ENCODE measurements at places on chromosomes 2 and 18.

GRCh38 chr2:190486037-190486623 is 48.4 kb downstream of the NEMP2 start:
- peaks cover 50% of the 10 kb centered on the region for H3K36me3 ChIP-seq
- H3K27me3 ChIP-seq, result no peaks in the 10 kb centered on the region
- peaks cover 8% of the 10 kb centered on the region for H3K4me1 ChIP-seq

GRCh38 chr18:7789856-7790552 is 222.9 kb downstream of the PTPRM start:
- no peak overlapping the region for H3K4me3 ChIP-seq
- H3K36me3 ChIP-seq, result no peaks in the 10 kb centered on the region
- no peak for DNase-seq
- no peaks in the 10 kb centered on the region for H3K4me1 ChIP-seq
- H3K27me3 ChIP-seq, result no peaks in the 10 kb centered on the region

DNA sequence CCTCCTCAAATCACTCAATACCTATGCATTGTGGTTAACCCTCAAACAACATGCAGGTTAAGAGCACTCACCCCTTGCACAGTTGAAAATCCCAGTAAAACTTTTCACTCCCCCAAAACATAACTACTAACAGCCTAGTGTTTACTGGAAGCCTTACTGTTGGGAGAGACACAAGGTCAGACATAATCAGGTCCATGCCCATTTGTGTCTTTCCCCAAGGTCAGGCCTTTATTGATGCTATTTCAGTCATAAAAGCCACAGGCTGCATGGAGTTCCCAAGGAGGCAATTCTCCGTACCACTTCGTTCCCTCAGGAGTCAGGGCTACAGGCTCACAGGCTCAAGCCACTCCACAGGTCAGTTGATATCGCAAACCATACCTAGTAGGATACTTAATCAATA is 180.2 kb downstream of the NCK2 start:
- no peak for DNase-seq
- H3K36me3 ChIP-seq, result peaks cover 16% of the 10 kb centered on the region
- H3K27me3 ChIP-seq, result no peaks in the 10 kb centered on the region
- no peak overlapping the region for H3K27ac ChIP-seq
- H3K4me1 ChIP-seq, result peaks cover 39% of the 10 kb centered on the region
- H3K4me3 ChIP-seq, result no peak overlapping the region

DNA sequence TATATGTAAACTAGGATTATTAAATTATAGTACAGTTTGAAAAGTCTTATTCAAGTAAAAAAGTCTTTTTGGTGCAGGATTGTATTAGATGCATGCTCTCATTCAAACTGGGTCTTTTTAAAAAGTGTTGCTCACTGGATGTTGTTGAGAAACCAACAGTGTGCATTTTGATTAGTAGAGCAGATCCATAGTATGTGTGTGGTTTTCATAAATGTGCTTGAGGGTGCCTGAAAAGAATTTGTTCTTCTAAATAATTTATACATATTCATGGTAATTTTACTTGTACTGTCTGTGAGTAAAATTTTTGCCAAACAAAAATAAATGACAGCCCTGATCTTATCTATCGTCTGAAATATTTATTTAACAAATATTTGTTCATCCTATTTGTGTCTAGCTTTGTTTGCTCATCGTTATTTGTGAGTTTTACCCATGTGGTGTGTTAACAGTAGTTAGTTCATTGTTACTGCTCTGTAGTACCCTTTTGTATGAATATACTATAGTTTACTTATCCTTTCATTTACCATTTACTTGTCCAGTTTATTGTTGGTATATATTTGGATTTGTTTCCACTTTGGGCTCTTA is 50.4 kb downstream of the PTPN4 start:
- no peaks in the 10 kb centered on the region for H3K27me3 ChIP-seq
- H3K4me3 ChIP-seq, result no peak overlapping the region
- H3K36me3 ChIP-seq, result peaks cover 31% of the 10 kb centered on the region
- H3K4me1 ChIP-seq, result peaks cover 3% of the 10 kb centered on the region
- no peak overlapping the region for H3K27ac ChIP-seq

DNA sequence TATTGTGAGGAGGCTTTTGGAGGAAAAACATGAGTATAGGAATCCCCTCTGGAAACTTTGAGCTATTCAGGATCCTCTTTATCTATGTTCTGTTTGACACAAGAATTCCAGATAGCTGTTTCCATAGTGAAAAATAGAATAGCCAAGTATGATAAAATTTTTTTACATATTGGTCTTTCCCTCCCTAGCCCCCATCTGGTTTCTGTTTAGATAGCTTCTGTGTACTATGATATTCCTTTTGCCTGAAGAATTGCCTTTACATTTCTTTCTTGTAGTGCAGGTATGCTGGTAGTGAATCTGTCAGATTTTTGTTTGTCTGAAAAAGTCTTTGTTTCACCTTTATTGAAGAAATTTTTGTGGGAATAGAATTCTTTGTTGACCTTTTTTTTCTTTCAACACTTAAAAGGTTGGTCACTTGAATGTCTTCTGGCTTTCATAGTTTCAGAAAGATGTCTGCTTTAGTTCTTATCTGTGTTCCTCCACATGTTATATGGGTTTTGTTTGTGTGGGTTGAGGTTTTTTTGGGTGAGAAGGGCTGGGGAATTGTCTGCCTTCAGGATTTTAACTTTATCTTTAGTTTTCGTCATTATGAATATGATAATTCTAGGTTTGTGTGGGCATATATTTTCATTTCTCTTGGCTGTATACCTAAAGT is 29.9 kb upstream of the FBLN7 start:
- no peak overlapping the region for H3K27ac ChIP-seq
- no peak for DNase-seq
- H3K36me3 ChIP-seq, result peaks cover 74% of the 10 kb centered on the region
- no peaks in the 10 kb centered on the region for H3K4me1 ChIP-seq
- H3K4me3 ChIP-seq, result no peak overlapping the region
- H3K27me3 ChIP-seq, result no peaks in the 10 kb centered on the region

DNA sequence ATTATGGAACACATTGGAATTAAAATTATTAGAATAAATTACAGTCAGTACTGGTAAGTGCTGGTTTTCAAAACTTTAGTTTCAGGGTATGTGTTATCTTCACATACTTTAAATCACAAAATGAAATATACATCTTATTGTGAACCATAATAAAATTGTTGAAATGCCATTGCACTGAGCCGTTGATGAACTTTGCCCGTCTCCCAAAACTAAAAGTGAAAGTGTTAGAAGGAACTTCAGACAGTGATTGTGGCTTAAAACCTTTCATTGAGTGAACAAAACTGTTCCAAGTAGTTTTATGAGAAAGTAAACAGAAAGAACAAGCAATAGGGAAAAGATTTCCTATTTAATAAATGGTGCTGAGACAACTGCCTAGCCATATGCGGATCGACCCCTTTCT is 811.6 kb downstream of the PLCL1 start:
- H3K4me1 ChIP-seq, result no peaks in the 10 kb centered on the region
- H3K27ac ChIP-seq, result no peak overlapping the region
- no peaks in the 10 kb centered on the region for H3K27me3 ChIP-seq
- no peaks in the 10 kb centered on the region for H3K36me3 ChIP-seq

DNA sequence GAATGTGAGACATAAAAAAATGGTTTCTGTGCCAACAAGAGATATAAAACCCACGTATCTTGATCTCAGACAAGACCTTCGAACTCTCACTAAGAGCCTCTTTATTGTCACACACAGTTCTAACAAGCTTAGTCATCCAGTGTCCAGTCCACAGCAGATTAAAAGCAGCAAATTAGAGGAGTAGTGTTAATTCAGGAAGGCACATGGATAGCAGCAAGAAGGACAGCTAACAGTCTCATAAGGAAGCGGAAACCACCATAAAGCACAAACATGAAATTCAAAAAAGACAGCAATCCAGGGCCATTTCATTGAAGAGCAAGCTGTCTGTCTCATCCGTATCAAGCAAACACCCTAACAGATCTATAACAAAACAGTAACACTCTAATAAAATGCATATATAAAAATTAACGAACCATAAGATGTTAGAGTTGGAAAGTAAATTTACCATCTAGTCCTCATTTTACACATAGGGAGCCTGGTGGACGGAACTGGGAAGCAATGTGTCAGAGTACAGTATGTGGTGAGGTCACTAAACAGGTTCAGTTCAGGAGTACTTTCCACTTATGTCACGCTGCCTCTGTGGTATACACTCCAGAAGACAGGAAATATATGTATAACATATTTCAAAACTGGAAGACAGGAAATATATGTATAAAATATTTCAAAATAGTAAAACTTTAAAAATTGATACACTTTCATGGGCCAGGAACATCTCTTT is 18.3 kb downstream of the AAK1 start:
- H3K4me1 ChIP-seq, result peaks cover 15% of the 10 kb centered on the region
- no peak for DNase-seq
- no peak overlapping the region for H3K27ac ChIP-seq
- H3K36me3 ChIP-seq, result peaks cover 19% of the 10 kb centered on the region

DNA sequence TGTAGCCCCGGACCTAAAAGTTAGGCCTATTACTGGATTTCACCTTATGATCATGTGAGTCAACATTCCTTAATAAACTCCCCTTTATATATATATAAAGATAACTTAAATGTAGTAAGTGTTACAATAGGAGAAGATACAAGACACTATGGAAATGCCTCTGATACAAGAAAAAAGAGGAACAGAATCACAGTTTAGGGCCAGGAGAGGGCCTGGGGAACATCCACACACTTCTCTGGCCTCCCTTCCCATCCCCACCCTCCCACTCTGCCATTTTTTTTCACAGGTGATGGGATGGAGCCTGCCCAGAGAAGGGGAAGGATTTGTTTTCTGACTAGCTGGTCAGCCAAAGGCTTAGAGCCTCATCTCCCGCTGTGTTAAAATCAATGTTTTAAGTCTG is 6.4 kb downstream of the CDC42EP3 start:
- H3K4me1 ChIP-seq, result peaks cover 65% of the 10 kb centered on the region
- no peaks in the 10 kb centered on the region for H3K27me3 ChIP-seq
- no peak overlapping the region for H3K4me3 ChIP-seq
- no peak overlapping the region for H3K27ac ChIP-seq
